ENCODE measurements at places on chromosomes 4 and X.

DNA sequence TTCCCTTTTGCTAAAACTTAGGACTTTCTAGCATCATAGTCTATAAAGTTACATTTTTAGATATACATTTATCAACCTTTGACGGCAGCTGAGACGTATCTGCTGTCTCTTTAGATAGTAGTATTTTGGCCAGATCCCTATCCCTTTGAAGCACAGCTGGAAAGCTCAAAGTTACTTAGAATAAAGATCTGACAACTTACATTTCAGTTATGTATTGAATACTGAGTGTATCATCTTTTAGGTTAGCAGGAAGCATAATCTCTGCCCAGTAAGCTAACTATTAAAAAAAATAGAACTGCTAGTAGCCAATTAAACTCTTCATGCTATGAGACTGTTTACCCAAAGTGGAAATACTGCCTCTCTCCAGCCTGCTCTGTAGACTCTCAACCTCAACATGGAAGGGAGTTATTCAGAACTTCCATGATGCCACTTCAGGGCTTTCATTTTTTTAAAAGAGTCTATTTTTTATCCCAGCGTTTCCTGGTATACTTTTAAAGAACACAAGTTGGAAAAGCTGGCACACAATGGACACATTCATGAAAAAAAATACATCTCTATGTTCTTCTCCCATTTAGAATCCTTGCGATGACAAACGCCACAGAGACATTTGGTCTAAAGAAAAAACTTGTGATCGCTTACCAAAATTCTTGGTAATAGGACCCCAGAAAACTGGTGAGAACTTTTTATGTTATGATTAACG is 126.3 kb downstream of the PRSS12 start:
- DNase-seq = no peak

DNA sequence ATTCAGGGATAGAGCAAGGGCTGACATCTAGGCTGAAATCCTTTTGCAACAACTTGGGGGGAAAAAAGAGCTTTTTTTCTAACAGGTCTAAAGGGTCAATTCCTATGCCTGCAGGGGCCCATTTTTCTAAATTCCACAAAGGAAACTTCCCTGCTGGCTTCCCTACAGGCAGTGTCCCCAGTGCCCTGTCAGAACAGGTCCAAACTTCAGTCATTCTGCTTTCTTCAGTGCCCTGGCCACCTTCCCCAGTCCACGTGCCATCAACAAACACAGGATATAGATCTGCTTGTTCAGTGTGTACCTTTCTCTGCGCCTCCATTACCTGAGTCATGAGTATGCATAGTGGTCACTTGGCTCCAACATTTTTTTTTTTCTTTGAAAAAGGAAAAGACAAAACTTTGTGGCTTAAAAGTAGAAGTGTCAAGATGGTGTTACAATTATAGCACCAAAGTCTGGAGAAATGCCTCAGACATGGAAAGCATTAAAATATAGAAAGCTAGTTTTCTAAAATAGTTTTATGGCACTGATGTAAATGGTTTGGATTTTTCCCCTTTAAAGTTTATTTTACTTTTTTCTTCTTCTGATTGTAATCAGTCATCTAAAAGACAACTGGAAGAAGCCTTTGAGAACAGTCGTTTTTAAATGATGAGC is 84.0 kb upstream of the JADE1 start:
- DNase-seq = no peak

GRCh38 chrX:119647552-119648420 is 41.6 kb upstream of the NKRF start:
- DNase-seq = no peak

DNA sequence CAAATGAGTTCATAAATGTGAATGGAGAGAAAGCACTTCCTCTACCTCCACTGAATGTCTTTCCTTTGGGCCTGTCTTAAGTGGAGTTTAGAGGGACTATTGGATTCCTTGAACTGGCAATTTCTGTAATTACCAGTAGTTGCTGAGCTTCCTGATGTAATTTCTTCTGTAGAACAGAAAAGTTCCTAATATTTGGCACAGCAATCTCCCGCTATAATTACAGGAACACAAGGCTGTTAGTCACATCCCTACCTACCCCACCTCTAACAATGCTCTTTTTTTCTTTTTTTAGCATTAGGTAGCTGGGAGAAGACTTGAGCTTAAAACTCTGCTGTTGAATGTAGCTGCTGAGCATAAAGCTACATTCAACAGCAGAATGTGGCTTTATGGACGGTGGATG is 24.8 kb upstream of the RBPJ start:
- no peak for DNase-seq

Measured in NCI-H82 (cell line).